Calu3 (cell line): ENCODE measurements at places on chromosomes 7 and 10. TPM values are rescaled to one million over a fixed set of nuclear protein-coding genes. Genes with fewer than 3 reads are reported as not detected.

PTPN20 gene
- total RNA-seq: 5.1 and 7.1 TPM in 2 replicates

GRCh38 chr10:89665302-89665701 lies 20.3 kb upstream of the PANK1 start:
- H3K4me3 ChIP-seq: no peak overlapping the region
- H3K27me3 ChIP-seq: no peaks in the 10 kb centered on the region
- H3K27ac ChIP-seq: no peak overlapping the region

SLC26A5 gene
- not detected in 2 replicates for total RNA-seq

PIP gene
- total RNA-seq: not detected in 2 replicates

DNA sequence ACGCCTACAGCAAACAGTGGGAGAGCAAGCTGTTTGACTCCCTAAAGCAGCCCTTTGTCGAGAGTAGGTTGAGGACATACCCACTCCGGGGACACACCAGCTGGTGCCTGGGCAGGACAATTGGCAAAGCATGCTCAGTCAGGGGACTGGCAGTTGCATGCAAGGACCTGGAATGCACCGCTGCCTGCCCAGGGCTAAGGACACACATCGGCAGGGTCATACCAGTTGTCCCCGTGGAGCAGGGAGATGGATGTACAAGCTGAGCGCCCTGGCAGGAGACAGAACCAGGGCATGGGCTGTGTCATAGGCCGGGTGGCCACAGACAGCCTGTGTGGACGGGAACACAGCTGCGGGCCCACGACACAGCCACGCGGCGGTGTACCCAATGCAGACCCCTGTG lies 18.3 kb upstream of the ELN start:
- H3K27ac ChIP-seq: no peak overlapping the region
- no peak for DNase-seq
- no peak overlapping the region for H3K4me3 ChIP-seq

- H3K4me3 ChIP-seq: no peak overlapping the region
- no peak overlapping the region for H3K27ac ChIP-seq
- DNase-seq: no peak
Measured at GRCh38 chr7:72793791-72794190, 34.2 kb downstream of the TYW1B start.

GIMAP4 gene
- not detected in 2 replicates for total RNA-seq

- H3K4me1 ChIP-seq: no peaks in the 10 kb centered on the region
- H3K27ac ChIP-seq: no peak overlapping the region
- no peak overlapping the region for H3K4me3 ChIP-seq
- no peak for DNase-seq
Measured at GRCh38 chr7:99305473-99306260, 20.0 kb upstream of the ARPC1A start.

LRRN3 gene
- not detected in 2 replicates for total RNA-seq

PON1 gene
- 0.71 TPM in 1 of 2 replicates, not detected in the other for total RNA-seq

KCNMA1 gene
- total RNA-seq: 0.45 and 0.59 TPM in 2 replicates

DNA sequence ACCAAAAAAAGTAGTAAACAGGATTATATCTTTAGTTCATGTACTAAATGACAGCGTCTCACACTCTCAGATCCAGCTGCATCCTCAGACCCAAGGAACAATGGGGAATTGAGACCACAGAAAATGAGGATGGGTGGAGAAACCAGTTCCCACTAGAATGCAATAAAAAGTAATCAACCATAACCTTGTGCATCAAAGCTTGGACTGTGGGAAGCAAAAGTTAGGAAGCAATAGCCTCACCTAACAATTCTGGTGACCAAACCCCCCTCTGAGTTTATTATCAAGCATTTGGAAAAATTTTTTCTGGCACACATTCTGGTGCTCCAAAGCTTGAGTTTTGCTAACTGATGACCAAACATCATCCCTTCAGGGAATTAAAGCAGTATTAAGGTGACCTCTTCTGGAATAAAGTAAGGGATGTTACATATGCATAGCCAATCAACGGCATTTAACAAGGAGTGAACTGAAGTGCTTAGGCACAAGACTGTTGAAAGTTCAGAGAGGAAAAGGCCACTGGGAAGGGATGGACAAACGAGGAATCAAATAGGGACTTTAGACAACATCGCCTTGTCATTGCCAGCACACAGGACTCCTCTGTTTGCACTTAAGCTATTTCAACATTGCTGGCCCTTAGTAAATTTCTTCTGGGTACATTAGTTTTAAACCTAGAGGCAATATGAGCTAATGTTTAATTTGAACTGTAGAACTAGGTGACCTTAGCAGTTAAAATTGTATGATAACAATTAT lies 1.2 kb upstream of the MAT1A start:
- no peak for DNase-seq
- no peak overlapping the region for H3K27ac ChIP-seq
- H3K4me1 ChIP-seq: no peaks in the 10 kb centered on the region

DNA sequence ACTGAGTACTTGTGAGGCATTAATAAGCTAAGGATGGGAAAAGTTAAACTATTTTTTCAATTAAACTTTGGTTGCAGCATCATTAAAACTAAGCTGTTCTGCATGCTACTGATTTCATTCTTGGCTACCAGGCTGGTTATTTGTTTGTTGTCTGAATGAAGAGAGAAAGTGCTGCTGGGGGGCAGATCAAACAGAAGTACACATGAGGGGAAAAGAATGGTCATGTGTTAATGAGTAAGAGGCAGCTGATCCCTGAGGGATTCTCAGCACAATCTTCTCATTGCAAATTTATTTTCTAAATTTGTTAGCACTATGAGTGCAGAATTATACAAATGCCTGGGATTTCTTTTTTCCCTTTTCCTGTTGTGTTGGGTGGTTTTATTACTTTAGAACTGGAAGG lies 213.2 kb upstream of the HPS1 start:
- no peaks in the 10 kb centered on the region for H3K36me3 ChIP-seq
- H3K4me1 ChIP-seq: no peaks in the 10 kb centered on the region
- H3K4me3 ChIP-seq: no peak overlapping the region
- H3K27ac ChIP-seq: no peak overlapping the region
- H3K27me3 ChIP-seq: no peaks in the 10 kb centered on the region
